ENCODE measurements at places on chromosomes 12 and 14.

DNA sequence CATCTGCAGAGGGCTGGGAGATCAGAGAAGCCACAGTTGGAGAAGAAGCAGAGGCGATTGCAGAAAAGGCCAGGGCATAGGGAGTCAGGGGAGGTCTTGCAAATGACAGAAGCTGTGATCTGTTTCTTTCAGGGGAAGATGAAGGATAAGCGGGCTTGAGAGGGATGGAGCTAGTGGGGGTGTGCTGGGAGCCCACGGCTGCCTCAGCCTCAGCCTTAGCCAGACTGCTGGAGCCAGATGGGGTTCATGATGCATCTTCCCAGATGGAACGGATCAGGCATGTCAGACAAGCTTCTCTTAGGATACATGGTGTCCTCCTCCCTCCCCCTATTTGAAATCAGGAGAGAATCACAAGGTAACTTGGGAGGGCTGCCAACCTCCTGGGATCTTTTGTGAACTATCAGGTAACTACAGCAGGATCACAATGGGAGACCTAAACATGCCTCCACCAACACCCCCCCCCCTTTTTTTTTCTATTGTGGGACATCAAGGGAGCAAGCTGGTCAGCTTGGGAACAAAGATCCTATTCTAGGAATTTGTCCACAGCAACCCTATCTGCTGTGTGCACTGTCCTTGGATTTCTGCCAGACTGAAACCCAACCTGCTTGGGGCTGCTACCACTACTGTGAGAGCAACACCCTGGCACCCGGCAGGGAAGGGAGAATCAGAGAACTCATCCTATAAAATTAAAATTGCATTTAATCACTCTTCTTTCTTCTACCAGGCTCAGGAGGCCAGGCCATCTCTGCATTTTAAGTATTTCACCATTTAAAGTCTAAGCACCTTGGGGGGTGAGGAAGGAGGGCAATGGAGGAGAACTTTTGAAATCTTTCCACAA is 10.7 kb upstream of the ATP2A2 start:
- DNase-seq, result no peak

DNA sequence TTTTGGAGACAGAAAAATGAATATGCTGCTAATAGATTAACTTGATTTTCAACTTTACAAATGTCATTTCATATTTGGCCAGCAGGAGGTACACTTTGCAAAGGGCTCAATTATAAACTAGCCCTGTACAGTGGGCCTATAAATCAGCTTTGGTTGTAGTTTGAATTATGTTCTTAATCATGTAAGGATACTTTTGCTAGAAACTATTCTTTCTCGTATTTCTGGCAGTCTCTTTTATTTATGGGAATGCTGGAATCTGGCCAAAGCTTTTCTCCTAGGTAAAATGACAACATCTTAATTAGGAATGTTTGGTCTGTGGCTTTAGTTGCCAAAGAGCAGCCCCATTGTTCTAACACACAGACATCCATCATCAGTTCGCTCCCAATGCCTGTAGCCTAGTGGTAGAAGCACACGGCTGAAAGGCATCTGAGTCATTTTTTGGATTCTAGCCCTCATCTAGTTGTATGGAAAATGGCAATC is 1322.3 kb upstream of the SEL1L start:
- DNase-seq, result no peak

DNA sequence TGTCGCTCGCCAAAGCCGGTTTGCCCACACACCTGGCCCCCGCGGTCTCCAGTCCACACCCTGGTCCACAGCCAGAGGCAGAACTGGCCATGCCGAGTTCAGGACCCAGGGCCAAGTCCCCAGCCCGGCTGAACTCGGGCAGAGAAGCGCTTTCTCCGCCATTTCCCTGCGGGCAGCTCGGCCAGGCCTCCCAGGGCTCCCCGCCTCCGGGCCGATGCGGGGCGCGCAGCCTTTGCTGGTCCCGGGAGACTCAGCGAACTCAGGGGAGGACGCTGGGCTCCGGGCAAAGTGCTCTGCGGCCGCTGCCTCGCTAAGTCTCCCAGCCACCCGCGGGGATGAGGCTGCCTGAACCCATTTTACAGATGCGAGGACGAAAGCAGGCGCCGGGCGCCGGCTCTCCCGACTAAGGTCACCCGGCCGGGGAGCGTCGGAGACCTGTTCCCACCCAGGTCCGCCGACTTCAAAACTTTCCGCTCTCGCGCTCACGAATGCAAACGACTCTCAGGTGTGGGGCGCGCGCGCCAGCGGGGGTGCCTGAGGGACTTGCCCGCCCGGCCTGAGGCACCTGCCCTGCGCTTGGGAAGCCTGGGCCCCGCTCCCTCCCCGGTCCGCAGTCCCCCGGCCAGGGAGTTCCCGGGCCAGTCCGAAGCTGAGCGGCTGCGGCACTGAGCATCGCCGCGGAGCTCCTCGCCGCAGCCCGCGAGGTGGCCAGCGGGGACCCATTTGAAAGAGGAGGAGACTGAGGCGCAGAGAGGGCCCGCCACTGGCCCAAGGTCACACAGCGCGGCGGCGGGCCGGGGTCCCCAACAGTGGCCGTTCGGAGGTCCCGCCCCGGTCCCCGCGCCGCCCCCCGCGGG is 627 bp downstream of the TESC start:
- no peak for DNase-seq

DNA sequence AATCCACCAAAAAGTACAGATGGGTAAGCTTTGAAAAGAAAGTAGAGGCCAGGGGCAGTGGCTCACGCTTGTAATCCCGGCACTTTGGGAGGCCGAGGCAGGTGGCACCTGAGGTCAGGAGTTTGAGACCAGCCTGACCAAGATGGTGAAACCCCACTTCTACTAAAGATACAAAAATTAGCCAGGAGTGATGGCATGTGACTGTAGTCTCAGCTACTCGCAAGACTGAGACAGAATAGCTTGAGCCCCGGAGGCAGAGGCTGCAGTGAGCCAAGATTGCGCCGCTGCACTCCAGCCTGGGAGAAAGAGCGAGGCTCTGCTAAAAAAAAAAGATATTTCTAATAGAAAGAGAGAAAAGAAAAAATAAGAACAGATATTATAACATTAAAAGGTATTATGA is 134.2 kb upstream of the SLCO1C1 start:
- DNase-seq, result no peak

- no peak for DNase-seq
These were observed 16.6 kb upstream of the CCDC177 start for GRCh38 chr14:69591317-69591716.

GRCh38 chr12:102369876-102370275 is 110.5 kb downstream of the IGF1 start:
- no peak for DNase-seq

- no peak for DNase-seq
These were observed 21.3 kb downstream of the BCL11B start for GRCh38 chr14:99250636-99251208.

DNA sequence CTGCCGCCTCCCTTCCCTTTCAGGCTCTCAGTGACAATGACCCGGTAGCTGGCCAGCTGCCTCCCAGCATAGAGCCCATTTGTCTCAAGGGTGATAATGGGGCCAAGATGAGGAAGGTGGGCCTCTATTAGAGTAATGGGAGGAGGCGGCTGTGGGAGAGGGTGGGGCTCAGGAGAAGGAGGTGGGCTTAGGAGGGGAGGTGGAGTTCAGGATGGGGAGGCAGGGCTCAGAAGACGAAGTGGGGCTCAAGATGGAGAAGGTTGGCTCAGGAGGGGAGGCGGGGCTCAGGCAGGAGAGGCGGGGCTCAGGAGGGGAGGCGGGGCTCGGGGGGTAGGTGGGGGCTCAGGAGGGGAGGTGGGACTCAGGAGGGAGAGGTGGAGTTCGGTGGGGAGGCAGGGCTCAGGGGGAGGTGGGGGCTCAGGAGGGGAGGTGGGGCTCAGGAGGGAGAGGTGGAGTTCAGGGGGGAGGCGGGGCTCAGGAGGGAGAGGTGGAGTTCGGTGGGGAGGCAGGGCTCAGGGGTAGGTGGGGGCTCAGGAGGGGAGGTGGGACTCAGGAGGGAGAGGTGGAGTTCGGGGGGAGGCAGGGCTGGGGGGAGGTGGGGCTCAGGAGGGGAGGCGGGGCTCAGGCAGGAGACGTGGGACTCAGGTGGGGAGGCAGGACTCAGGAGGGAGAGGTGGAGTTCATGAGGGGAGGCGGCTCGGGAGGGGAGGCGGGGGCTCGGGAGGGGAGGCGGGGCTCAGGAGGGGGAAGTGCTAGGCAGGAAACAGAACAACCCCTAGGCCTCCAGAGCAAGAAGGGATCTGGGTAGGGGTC is 36.8 kb downstream of the IQSEC3 start:
- no peak for DNase-seq

DNA sequence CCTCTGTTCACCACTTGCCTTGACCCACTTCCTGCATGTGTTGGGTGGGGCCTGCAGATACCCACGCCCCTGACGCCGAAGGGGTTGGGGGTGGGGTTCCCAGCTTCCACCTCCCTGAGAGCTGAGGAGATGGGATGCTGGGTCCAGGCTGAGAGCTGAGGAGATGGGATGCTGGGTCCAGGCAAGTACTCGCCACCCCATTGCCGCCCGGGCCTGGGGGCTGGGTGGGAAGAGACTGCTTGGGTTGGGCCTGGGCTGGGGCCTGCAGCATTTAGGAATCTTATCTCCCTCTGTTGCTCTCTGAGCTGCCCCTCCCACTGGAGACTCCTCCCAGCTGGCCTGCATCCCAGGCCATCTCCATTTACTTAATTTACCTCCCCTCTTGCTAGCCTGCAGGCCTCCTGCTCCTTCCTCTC is 17.4 kb downstream of the TEAD4 start:
- no peak for DNase-seq

GRCh38 chr12:120110550-120111501 is 5.7 kb downstream of the RAB35 start:
- DNase-seq, result no peak

- DNase-seq, result no peak
These were observed 235.0 kb downstream of the EFCAB11 start for GRCh38 chr14:89719366-89720075.

GRCh38 chr14:100384819-100385813 is 62.0 kb downstream of the SLC25A47 start:
- DNase-seq, result no peak

GRCh38 chr14:54572316-54572715 is 5.4 kb downstream of the SAMD4A start:
- no peak for DNase-seq

DNA sequence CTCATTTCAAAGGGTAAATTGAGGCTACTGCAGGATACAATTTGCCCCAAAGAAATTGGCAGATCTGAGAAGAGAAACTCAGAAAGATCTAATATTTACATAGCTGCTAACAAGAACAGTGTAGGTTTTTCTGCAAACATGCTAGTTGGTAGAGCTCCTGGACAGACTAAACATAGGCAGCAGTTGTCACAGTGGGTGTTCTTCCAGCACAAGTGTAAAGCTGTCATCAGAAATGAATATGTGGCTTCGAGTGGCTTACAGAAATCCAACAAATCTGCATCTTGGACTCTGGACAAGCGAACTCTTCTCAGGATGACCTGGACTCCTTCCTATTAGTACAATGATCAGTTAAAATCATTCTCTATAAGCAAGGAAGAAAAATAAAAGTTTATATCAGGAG is 5.9 kb downstream of the CBX5 start:
- no peak for DNase-seq

GRCh38 chr14:97350415-97350814 is 553.2 kb downstream of the VRK1 start:
- no peak for DNase-seq

DNA sequence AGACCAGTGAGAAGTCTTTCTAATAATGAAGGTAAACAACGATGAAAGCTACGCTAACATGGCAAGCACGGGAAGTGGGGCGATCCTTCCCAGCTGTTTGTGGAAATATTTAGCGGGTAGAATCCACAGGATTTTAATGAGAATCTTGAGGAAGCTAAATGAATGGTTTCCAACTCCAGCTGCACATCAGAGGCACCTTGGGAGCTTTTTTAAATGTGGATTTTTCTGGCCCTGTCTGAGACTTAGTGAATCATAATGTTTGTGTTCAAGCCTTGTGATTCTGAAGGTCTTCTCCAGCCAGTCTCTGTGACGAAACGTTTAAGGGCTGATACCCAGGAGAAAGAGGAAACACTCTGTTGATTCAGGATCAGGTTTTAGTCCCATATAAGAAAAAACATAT is 169.8 kb downstream of the CAPZA3 start:
- DNase-seq, result no peak

DNA sequence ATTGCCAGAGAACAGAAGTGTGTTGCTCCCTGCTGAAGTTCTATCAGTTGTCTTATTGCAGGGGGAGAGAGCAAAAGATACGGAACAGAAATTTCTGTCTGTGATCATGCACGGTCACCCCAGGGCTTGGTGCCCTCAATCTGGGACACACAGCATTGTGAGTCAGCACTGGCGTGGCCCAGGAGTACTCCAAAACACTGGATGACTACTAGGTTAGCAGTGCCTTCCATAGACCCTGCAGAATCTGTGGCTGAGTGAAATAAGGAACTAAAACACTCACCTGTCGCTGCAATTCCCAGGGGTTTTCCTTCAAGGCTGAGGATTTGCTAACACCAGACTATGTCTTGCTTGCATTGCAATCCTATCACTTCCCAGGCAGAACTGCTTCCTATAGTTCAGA is 165.5 kb downstream of the ANO6 start:
- no peak for DNase-seq

GRCh38 chr12:57109207-57110103 is 1.7 kb downstream of the STAT6 start:
- no peak for DNase-seq

DNA sequence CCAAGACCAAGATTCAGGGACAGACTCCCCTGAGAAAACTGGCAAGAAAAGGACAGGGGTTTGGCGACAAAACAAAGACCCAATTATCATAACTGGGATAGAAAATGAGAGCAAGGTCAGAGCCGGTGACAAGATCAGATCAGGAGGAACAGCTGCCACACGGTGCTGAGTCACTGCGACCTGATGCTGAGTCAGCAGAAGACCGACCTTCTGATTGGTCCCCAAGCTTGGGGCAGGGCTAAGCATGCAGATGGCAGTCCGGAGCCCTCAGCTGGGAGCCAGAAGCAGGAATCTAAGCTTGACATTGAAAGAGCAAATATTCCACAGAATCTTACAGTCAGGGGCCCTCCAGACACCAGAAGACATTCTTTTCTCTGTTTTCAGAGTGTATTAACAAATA is 19.1 kb upstream of the ARMH4 start:
- DNase-seq, result peak; percentile 40

GRCh38 chr12:39375206-39375808 is 67.6 kb downstream of the KIF21A start:
- DNase-seq, result no peak

DNA sequence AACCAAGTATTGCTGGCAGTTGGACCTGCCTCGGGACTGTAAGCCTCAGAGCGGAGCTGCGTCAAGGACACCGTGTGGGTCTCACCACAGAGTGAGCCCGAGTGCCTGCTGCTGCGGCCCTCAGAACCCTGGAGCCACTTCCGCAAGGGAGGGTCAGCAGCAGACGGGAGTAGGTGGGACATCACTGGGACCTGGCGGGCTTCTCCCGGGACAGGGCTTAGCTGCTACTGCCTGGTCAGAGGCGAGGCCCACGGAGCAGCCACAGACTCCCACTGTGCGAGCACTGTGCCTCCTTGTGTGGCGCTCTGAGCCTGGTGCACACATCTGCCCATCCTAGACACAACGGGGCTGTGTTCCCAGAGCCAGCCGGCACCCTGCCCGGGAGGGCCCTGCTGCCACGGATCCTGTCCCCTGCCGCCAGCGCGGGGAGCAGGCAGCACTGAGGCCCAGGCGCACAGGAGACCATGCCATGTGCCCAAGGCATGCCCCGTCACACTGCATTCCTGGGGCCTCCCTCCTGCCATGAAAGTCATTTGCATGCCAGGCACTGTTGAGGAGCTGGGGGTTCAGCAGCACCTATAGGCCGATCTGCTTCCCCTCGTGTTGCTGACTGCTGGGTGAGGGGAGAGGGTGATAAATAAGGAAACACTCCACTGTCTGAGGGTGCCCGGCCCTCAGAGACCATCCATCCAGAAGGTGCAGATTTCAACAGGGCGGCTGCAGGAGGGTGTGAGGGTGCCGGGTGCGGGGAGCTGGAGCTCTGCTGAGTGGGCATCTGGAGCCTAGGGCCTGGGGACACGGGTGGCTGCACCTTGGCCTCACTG is 10.0 kb downstream of the HIP1R start:
- no peak for DNase-seq
